HCT116 (cell line): ENCODE measurements at places on chromosomes 1 and 21. TPM values are rescaled to one million over a fixed set of nuclear protein-coding genes. Genes with fewer than 3 reads are reported as not detected.

Gene USP48
- total RNA-seq = 54.8 TPM

Gene LRRC38
- total RNA-seq = not detected

Gene RGS4
- total RNA-seq = not detected

- no peaks in the 10 kb centered on the region for H3K4me1 ChIP-seq
- no peaks in the 10 kb centered on the region for H3K36me3 ChIP-seq
- no peak overlapping the region for H3K4me3 ChIP-seq
- DNase-seq = no peak
- no peak overlapping the region for H3K27ac ChIP-seq
- H3K27me3 ChIP-seq = no peaks in the 10 kb centered on the region
Measured at GRCh38 chr1:91697416-91697815, 188.5 kb downstream of the TGFBR3 start.

DNA sequence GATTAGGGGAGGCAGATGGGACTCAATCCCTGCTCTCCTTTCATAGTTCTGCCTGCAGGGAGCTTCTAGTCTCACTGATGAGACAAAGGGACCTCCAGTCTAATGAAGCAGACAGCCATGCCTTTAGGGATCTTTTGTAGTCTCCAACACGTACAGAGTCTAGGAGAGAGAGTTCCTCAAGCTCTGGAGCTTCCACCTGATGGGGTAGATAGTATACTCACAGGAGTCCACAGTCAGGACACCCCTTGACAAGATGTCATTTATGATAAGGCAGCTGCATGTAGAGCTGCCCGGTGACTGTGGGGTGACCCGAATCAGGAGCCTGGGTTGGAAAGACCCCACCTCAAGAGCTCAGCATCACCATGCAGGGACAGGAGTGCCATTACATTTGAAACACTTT, 55.3 kb upstream of the CNTN2 start:
- DNase-seq = no peak
- peaks cover 23% of the 10 kb centered on the region; the same call in 1 of the 2 replicates for H3K27me3 ChIP-seq
- H3K4me3 ChIP-seq = no peak overlapping the region
- no peaks in the 10 kb centered on the region for H3K4me1 ChIP-seq
- no peaks in the 10 kb centered on the region for H3K36me3 ChIP-seq

Gene VSIG8
- not detected for total RNA-seq

Gene RBP7
- 45.6 TPM for total RNA-seq

DNA sequence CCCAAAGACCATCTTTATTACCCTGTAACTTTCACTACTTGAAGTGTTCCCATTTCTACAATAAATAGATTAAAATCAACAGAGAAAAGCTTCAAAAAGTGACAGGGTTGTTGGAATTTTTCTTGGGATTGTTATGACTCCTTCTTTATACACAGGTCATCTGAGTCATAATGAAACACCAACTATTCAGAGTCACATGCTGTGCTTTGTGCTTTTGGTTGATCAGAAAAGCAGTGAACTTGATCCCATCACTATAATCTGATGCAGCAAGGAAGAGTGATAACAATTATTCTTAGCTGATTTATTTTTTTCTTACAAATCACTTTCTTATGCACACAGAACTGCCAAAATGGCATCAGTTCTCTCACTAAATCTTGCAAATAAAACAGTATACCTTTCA, 422.9 kb downstream of the PTBP2 start:
- H3K36me3 ChIP-seq = no peaks in the 10 kb centered on the region
- DNase-seq = no peak
- H3K27me3 ChIP-seq = no peaks in the 10 kb centered on the region

GRCh38 chr1:225509770-225510169, 81.9 kb upstream of the LBR start:
- H3K4me3 ChIP-seq = no peak overlapping the region
- peak overlapping the region; percentile 45; the same call in 1 of the 2 replicates for H3K27ac ChIP-seq
- H3K4me1 ChIP-seq = peaks cover 37% of the 10 kb centered on the region
- DNase-seq = peak; percentile 65

Gene EFNA1
- total RNA-seq = 19.7 TPM

Gene PAX7
- total RNA-seq = not detected

- no peak overlapping the region for H3K4me3 ChIP-seq
- no peak overlapping the region for H3K27ac ChIP-seq
- no peak for DNase-seq
- H3K36me3 ChIP-seq = no peaks in the 10 kb centered on the region
- no peaks in the 10 kb centered on the region for H3K4me1 ChIP-seq
- H3K27me3 ChIP-seq = no peaks in the 10 kb centered on the region
Measured at GRCh38 chr21:44987886-44988606, 48.2 kb downstream of the SLX9 start.

Gene IGSF9
- 10.3 TPM for total RNA-seq

Gene GBP4
- total RNA-seq = 0.05 TPM

DNA sequence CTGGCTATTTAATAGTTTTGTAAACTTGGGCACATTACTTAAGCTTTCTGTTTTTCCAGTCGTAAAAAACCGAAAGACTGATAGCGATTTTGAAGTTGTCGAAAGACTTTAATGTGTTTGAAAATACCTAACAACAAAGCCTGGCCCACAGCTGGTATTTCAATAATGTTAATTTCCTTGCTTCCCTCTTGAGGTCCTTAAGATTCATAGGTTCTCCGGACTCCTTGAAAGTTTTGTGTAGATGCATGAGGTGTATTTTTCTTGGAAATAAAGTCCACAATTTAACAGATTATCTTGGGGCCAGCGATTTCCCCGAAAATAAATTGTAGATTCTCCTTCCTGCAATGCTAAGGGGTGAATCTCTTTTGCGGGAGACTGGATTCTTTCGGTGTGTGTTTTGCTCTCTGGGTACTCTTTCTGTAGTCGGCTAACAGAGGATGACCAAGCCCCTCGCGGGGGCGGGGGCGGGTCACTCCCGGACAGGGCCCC, 735 bp upstream of the YTHDF2 start:
- no peak for DNase-seq
- H3K27me3 ChIP-seq = no peaks in the 10 kb centered on the region
- H3K4me3 ChIP-seq = peak overlapping the region; percentile 92
- peaks cover 19% of the 10 kb centered on the region for H3K36me3 ChIP-seq
- H3K4me1 ChIP-seq = peaks cover 20% of the 10 kb centered on the region
- H3K27ac ChIP-seq = peak overlapping the region; percentile 97

DNA sequence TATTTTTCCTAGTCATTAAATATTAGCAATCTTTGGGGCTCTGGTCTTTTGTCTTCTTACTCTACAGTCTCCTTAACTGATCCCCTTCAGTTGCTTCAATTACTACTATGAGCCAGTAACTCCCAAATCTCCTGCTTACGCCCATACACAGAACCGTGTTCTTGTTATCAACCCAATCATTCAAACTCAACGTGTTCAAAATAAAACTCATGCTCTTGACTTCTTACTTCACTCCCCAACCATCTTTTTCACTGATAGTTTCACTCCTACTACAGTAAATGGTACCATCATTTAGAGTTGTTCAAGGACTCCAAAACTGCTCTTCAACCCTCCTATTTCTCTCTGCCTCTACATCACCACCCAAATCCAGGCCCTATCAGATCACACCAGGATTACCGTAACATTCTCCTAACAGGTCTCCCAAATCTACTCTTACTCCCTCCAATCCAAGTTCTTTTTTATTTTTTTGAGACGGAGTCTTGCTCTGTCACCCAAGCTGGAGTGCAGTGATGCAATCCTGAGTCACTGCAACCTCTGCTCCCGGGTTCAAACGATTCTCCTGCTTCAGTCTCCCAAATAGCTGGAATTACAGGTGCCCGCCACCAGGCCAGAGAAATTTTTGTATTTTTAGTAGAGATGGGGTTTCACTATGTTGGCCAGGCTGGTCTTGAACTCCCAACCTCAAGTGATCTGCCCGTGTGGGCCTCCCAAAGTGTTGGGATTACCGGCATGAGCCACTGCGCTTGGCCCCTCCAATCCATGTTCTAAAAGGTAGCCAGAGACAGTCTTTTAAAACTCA, 3.0 kb downstream of the YARS1 start:
- peak; percentile 64 for DNase-seq
- peak overlapping the region; percentile 3; the same call in 1 of the 2 replicates for H3K27ac ChIP-seq
- peaks cover 14% of the 10 kb centered on the region for H3K36me3 ChIP-seq
- H3K4me3 ChIP-seq = peak overlapping the region; percentile 22

- no peak overlapping the region for H3K27ac ChIP-seq
- H3K27me3 ChIP-seq = no peaks in the 10 kb centered on the region
- H3K4me1 ChIP-seq = no peaks in the 10 kb centered on the region
- no peak for DNase-seq
- H3K4me3 ChIP-seq = no peak overlapping the region
- H3K36me3 ChIP-seq = no peaks in the 10 kb centered on the region
Measured at GRCh38 chr1:29380532-29380931, 144.2 kb downstream of the PTPRU start.

GRCh38 chr1:108512239-108513043, 47.5 kb upstream of the EEIG2 start:
- no peaks in the 10 kb centered on the region for H3K36me3 ChIP-seq
- no peak overlapping the region for H3K4me3 ChIP-seq

DNA sequence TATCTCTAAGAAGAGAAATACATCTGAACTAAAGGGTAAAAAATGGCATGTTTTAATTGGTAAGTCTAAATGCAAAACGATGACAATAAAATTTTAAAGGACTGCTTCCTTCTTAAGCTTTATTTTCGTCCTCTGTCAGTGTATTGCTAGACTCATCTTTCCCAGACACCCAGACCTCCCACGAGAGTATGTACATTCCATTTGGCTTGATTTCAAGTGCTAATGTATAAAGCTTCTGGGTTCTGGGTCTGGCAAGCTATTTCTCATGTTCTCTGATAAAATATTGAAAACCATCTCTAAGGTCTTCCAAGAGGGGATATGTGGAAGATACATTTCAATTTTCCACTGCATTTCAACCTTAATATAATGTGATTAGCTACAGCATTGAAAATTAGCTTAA, 24.6 kb upstream of the SLC2A1 start:
- no peak overlapping the region for H3K27ac ChIP-seq
- H3K4me1 ChIP-seq = no peaks in the 10 kb centered on the region
- no peaks in the 10 kb centered on the region for H3K36me3 ChIP-seq
- H3K27me3 ChIP-seq = no peaks in the 10 kb centered on the region
- H3K4me3 ChIP-seq = no peak overlapping the region
- DNase-seq = no peak

DNA sequence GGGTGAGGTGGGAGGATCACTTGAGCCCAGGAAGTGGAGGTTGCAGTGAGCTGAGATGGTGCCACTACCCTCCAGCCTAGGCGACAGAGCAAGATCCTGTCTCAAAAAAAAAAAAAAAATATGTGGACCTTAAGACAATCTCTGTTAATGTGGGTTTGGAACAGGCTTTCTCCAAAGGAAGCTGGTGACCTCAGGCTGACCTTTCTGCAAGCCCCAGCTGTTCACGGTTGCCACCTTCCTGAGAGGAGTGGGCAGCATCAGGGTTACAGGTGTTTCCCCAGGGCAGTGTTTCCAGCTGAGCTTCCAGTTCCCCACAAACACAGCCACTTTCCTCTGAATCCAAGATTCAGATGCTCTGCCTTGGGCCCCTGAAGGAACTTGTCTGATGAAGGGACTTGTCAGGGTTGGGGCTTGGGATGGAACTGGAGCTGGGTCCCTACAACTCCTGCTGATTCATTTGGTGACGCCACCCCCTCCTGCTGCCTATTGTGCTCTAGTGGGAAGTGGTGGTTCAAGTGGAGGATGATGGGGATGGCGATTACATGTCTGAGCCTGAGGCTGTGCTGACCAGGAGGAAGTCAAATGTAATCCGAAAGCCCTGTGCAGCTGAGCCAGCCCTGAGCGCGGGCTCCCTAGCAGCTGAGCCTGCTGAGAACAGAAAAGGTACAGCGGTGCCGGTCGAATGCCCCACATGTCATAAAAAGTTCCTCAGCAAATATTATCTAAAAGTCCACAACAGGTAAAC, 1.9 kb downstream of the ZBTB48 start:
- peaks cover 23% of the 10 kb centered on the region for H3K4me1 ChIP-seq
- DNase-seq = no peak
- no peak overlapping the region for H3K4me3 ChIP-seq
- H3K27me3 ChIP-seq = no peaks in the 10 kb centered on the region
- H3K36me3 ChIP-seq = peaks cover 2% of the 10 kb centered on the region; the same call in 1 of the 2 replicates

DNA sequence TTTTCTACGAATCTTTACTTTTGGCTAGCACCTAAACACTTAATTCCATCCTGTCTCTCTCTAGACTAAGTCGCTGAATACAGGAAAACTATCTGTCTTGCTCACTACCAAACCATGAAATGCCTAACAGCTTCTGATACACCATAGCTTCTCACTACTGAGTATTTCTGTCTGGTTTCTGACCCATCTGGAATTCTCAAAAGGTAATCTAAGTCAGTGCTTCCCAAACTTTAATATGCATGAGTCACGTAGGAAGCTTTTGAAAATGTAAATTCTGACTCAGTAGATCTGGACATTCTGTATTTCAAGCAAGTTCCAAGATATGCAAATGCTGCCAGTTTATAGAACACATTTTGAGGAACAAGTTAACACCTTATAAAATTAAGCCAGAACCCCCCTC, 9.2 kb upstream of the OVGP1 start:
- H3K27me3 ChIP-seq = no peaks in the 10 kb centered on the region
- no peaks in the 10 kb centered on the region for H3K4me1 ChIP-seq
- DNase-seq = no peak

DNA sequence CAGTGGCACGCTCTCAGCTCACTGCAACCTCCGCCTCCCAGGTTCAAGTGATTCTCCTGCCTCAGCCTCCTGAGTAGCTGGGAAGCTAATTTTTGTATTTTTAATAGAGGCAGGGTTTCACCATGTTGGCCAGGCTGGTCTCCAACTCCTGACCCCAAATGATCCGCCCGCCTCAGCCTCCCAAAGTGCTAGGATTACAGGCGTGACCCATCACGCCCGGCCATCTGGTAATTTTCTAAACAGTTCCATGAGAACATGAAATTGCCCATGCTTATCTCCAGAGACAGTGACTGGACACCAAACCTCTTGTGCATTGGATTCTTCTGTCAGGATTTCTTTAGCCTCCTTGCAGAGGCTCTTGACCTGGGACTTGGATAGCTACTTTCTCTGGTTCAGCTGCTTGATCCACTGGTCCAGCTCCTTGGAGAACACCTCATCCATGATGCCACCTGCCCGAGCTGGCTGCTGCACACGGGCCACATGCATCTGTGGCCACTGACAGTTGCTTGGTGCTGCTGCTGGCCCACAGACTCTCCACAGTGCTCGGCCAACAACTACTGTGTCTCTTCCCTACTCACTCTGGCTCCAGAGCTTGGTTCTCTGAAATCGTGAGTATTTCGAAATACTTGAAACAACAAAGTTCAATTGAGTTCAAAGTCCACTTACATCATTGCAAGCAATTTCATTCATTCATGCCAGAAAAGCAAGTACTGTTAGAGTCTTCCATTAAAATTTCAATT, 40.0 kb upstream of the CTPS1 start:
- DNase-seq = no peak
- peaks cover 5% of the 10 kb centered on the region for H3K4me1 ChIP-seq
- H3K27ac ChIP-seq = no peak overlapping the region
- H3K27me3 ChIP-seq = no peaks in the 10 kb centered on the region
